ENCODE measurements at places on chromosomes 3 and 15.

DNA sequence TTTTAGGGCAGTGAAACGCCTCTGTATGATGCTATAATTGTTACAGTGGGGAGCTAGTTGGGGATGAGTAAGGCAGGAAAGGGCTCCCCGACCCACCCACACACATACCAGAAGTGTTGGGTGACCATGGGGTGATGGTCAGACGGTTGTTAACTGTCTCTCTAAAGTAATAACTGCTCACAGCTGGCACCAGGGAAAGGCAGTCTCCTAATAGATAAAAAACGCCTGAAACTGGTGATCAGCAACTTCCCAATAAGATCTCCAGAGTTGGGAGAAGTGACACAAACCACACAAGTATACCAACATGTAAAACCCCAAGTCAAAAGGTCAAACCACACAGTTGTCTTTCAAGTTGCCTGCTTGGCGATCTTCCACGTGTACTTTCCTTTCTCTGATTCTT, 346.5 kb upstream of the CNTN4 start:
- DNase-seq, result no peak

- no peak for DNase-seq
These were observed 395.8 kb upstream of the CCDC54 start for GRCh38 chr3:106981392-106981791.

DNA sequence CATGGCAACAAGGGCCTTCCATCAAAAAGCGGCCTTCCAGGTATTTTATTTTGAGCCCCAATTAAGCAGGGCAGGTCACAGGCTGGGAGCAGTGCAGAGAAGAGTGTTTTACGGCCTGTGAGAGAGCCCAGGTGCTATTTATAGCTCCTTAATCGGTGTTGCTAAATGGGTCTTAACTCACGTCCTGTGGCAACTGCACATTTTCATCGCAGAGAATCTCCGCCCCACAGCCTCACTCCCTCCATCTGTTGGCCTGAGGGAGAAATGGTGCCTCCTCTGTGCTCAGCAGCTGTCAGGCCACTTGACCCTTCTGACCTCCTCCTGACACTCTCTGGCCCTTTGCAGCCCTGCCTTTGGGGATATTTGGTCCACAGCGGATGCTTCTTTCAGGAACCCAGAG, 58.6 kb downstream of the SPSB4 start:
- DNase-seq, result no peak

DNA sequence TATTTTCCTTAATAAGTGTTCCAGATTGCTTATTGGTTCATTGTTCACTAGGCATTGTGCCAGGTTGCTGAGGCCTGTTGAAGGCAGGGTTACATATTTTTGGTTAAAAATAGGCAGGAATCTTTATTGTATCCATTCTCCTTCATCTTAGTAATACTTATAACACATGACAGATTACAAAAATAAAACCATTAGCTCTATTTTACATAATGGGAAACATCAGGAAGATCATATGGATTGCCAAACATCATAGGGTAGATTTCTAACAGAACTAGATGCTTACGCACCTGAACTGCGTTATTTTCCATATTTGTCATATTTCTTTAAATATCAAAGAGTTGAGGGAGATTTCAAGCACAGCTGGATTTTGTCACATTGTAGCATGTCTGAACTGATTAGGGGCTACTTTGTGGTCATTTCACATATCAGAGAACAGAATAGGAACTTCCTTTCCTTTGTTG, 462.9 kb upstream of the SGO1 start:
- DNase-seq, result no peak

DNA sequence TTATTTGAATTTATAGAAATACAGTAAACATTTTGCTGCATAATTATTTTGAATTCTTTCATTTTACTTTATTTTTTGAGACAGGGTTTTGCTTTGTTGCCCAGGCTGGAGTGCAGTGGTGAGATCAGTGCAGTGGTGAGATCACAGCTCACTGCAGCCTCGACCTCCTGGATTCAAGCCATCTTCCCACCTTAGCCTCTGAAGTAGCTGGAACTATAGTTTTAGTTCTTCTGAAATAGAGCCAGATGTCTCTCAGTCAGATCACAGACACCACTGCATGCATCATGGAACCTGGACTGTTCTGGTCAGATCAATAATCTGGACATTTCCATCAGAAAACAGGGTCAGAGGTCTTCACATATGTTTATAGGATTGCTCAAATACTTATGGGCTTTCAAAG, 7.9 kb downstream of the RPLP1 start:
- no peak for DNase-seq

DNA sequence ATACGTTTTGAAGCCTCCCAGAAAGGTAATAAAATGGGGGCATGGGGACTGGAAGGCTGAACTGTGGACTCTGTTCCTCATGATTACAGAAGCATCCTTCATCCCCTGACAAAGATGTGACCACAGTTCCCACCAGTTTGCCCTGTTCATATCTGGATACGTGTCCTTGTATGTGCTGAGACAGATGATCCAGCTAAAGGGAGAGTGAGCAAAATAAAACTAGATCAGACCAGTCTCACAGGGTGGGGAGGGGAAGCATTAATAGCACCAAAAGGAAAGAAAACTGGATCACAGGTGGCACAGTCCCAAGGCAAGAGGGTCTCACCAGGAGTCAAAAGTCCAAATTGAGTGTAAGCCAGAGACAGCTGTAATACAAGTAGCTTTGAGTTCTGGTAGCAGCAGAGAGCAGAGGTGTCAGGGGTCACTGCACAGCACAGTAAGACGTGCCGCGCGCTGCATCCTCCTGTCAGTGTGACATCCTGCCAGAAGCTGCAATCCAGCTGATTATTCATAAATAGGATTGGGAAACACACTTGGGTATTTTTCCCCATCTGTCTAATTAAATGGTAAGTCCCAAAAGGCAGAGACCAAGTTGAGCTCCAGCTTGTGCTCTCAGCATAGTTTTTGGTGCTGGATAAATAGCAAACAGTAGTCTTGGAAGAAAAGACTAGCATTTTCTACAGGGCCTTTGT, 560.0 kb upstream of the CFAP20DC start:
- no peak for DNase-seq

DNA sequence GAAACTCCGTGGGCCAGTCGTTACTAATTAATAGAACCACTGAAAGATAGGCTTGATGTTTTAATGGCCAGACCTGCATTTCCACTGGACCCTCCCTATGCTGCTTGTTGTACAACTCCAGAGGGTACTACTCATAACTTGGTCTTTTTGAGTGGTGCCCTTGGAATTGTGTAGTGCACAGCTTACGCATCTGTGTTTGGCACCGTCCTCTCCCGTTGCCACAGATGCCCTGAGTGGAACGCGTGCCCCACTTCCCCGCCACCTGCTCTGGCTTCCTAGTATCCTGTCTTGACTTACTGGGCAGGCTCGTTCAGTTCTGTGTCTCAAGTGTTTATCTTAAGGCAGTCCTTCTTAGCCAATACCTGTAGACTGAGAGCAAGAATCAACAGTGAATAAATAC, 78.7 kb downstream of the USP13 start:
- no peak for DNase-seq

- no peak for DNase-seq
These were observed 158.4 kb downstream of the KLF13 start for GRCh38 chr15:31484986-31485385.

- no peak for DNase-seq
These were observed 18.4 kb downstream of the KLF13 start for GRCh38 chr15:31344823-31345605.

- no peak for DNase-seq
These were observed 122.3 kb downstream of the EFHB start for GRCh38 chr3:19811689-19812088.

DNA sequence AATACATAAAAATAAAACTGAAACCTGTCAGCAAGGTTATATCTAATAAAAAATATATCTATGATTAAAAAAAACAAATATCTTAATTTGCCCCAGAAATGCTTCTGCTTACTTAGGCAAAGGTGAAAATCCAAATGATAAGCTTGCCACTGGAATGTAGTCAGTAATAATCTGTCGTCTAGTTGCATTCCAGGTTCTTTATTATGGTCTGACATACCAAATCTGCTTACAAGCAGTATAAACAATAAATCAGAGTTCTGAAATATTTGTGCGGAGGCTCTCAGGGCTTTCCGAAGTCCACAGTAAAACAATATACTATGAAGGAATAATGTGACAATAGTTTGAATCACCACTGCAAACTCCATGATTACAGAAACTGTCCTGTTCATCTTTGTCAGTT, 1133.5 kb downstream of the ROBO1 start:
- DNase-seq, result no peak

DNA sequence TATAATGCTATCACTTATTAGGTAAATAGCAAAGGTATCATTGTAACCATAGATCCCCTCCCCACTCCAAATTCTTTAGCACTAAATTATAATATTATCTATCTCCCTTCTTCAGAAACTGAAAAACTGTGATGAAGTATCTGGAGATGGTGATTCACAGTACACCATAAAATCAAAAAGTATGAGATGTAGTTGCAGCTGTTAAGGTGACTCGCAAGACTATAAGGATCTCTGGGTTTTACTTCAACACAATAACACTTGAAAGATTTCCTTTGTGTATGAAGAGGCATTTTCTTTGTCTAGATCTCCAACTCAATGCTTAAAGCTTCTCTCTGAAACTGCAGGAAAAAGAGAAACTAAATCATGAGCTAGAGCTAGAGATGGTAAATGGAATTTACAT, 46.9 kb downstream of the IFT57 start:
- no peak for DNase-seq

GRCh38 chr3:158404131-158404718, 166.8 kb upstream of the MLF1 start:
- no peak for DNase-seq

- no peak for DNase-seq
These were observed 263.0 kb downstream of the EBLN2 start for GRCh38 chr3:73324203-73325155.

DNA sequence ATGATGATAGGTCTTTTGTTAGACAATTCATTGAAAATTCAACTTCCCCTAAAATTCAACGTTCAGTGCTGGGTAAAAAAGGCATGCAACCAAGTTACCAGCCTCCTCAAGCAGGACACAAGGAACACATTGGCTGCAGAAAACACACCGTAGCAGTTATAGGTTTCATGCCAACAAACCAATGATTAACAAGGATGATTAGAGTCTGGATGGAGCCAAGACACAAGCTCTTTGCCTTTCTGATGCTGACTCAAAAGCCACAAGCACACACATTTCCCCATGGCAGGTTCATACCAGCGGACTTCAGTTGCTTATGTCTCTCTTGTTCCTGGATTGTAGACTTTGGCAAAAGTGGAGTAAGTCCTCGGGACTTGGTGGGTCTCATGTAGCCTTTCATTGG, 105.8 kb downstream of the DHX30 start:
- DNase-seq, result no peak
